Cardiac septum (tissue), 1 donor: ENCODE measurements at places on chromosomes 4 and X. TPM values are rescaled to one million over a fixed set of nuclear protein-coding genes. Genes with fewer than 3 reads are reported as not detected.

Gene IL2
- not detected for total RNA-seq

Gene SH2D1A
- total RNA-seq = 0.19 TPM

Gene WDR44
- 13.5 TPM for total RNA-seq

Gene DUX4
- total RNA-seq = not detected

Gene CLNK
- total RNA-seq = not detected

Gene PTTG2
- total RNA-seq = 1.1 TPM

Gene FGF13
- 1.2 TPM for total RNA-seq

Gene PTPN13
- 3.4 TPM for total RNA-seq

Gene STATH
- total RNA-seq = not detected

Gene KLKB1
- total RNA-seq = 0.89 TPM

Gene ARHGEF9
- 55.8 TPM for total RNA-seq

Gene ADH7
- not detected for total RNA-seq

Gene CTAG2
- not detected for total RNA-seq

Gene PWWP3B
- total RNA-seq = 11.5 TPM
